ENCODE measurements at places on chromosomes 4 and X.

DNA sequence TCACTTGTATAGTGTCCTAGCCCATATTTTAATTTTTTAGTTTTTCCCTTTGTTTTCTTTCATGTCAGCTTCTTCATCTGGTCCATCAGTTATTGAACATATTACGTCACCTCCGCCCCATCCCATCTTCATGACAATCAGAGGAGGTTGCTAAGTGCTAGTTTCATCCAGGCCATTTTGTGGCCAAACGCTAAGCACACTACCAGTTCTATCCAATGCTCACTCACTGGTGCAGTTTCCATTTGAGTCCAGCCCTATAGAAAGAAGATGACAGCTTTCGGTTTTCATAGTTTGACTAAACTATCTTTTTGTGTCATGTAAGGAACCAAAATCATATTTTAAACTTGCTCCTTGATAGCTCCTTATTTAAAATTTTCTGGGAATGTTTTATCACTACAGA, 304.2 kb downstream of the TENM3 start:
- DNase-seq, result no peak

GRCh38 chrX:45872480-45872879, 671.8 kb upstream of the DIPK2B start:
- DNase-seq, result no peak

- no peak for DNase-seq
Observed at GRCh38 chr4:42015438-42015837, 25.1 kb downstream of the SLC30A9 start.

DNA sequence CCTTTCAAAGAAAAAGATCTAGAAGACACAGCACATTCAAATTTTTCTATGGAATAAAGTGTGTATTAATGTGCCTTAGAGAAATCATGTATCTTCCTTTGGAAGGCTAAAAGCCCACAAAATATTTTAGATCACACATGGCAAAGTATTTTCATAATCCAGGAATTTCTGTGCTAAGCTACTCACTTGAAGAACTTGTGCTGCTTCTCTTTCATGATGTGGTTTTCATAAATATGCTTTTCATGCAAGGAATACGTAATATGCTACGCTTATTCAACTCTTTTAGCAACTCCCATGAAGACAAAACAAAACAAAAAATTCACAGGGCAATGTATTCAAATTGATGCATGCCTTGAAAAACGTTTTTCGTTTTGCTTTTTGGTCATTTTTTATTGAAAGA, 125.6 kb downstream of the ARHGAP24 start:
- no peak for DNase-seq

GRCh38 chr4:94160774-94161173, 46.9 kb upstream of the SMARCAD1 start:
- no peak for DNase-seq

GRCh38 chr4:126733301-126733700, 899.5 kb upstream of the INTU start:
- no peak for DNase-seq

DNA sequence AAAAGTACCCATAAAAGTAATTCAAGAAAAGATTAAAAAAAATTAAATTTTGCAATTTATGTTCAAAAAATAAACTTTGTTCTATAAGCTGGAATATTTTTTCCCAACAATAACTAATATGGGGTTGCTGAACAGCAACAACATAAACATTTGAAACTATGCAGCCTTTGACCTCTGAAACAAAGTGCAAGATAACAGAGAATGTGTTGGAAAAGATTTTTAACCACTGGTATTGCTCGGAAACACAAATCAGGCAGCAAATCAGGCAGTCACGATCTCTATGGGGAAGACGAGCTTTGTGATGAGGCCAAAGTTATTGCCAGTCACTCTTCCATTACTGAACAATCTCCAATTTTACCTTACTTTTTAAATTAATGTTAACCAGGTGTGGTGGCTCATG, 332.1 kb downstream of the PABPC4L start:
- DNase-seq, result no peak

DNA sequence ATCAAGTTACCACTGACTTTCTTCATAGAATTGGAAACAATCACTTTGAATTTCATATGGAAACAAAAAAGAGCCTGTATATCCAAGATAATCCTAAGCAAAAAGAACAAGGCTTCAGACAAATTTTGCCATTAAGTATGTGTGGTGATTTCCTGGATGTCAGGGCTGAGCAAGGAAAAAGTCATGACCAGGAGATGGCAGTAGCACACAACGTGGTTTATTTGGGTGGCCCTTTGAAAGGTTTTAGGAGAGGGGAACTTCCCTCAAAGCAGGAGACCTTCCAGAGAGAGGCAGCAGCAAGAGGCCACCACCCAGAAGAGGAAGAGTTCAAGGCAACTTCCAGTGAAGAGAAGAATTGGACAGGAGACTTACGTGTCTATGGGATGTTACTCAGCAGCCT, 18.1 kb upstream of the ZXDB start:
- DNase-seq, result no peak

GRCh38 chr4:138910914-138911336, 104.7 kb upstream of the NOCT start:
- DNase-seq, result no peak

- no peak for DNase-seq
Observed at GRCh38 chrX:69232945-69233344, 67.7 kb upstream of the PJA1 start.

DNA sequence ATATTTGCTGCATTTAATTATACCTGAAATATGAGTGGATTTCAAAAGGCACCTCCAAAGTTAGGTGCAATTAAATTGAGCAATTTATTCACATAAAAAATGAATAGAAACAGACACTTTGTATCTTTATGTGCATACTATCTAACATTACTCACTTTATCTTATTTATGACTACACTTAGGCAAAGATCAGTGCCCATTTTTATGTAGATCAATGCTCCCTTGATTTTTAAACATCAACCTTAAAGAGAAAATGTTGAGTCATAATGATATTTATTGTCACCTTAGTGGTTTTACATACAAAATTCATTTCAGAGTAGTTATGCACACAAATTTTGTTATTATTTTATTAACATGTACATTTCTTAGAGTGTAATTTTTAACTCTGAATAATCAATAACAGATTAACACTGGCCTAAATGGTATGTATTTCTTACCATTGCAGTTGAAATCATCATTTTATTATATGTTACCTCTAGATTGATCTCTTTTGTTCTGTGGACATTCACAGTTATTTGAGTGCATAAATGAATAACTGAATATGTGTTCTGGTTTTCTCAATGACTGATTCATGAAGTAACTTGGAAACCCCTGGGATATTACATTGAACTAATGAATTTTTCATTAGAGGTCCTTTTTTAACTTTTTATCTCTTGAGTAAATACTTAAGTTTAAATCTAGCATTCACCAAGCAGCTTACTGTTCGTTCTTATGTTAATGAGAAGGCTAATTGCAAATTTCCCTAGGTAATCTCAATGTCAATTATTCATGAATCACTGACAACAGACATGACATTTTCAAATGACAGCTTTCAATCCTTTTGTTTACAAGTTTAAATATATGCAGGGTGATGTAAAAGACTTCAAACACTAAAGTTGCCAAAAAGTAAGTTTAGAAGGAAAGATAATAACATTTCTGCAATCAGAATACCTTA, 1182.0 kb upstream of the PABPC4L start:
- DNase-seq, result no peak

DNA sequence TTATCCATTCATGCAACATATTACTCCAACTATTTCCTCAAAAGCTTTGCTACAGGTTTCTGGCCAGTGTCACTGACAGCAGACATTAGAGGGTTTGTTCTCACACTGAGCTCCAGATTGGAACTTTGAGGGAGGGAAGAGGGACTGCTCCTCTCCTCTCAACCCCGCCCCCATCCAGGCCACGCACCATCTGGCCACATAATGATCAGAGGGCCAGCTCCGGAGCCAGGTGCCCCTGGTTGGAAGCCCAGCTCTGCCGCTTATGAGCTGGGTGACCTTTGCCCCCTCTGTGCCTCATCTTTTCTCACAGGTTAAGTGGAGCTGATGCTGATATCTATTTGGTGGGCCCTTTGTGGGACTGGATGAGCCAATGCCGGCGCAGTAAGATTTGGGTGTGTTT, 55.8 kb downstream of the C4orf50 start:
- no peak for DNase-seq

- no peak for DNase-seq
Observed at GRCh38 chrX:134369576-134369975, 90.4 kb upstream of the HPRT1 start.

- DNase-seq, result no peak
Observed at GRCh38 chr4:13905543-13905942, 278.0 kb upstream of the BOD1L1 start.

DNA sequence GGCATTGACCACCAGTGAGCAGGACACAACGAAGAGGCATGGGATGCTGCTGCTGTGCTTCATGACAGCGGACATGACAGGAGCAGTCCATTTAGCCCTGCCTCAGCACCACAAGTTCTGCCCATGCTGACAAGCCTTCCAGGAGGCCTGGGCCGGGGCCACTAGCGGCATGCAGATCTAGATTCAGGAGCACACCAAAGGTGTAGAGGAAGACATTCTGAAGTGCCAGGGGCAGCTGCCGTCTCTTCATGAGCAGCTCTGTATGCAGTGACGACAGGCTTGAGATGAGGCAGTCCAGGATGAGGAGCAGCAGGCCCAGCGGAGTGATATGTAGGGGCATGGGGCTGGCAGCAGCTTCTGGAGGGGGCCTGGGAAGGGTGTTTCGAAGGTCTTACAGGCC, 38.5 kb upstream of the SLC4A4 start:
- no peak for DNase-seq

DNA sequence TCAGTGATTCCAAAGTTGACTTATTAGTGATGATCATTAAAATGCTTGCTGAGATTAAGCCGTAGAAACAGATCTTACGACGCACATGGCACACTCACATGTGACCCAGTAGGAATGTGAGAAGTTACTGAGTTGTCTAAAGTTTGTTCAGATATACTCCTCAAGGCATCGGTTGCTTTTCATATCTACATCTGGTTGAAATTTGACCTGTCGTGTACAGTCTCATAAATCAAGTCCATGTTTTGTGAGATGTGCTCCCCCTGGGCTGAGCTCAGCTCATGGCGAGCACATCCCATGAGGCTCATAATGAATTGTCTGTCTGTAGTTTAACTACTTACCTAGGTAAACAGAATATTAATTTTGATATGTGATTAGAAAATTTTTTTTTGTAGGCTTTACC, 67.0 kb downstream of the TNIP2 start:
- DNase-seq, result no peak

- no peak for DNase-seq
Observed at GRCh38 chr4:163600727-163601126, 106.2 kb downstream of the TMA16 start.

- DNase-seq, result no peak
Observed at GRCh38 chr4:185205697-185206342, 2.0 kb upstream of the CFAP97 start.

GRCh38 chrX:1378306-1378759, 13.6 kb downstream of the SLC25A6 start:
- no peak for DNase-seq

DNA sequence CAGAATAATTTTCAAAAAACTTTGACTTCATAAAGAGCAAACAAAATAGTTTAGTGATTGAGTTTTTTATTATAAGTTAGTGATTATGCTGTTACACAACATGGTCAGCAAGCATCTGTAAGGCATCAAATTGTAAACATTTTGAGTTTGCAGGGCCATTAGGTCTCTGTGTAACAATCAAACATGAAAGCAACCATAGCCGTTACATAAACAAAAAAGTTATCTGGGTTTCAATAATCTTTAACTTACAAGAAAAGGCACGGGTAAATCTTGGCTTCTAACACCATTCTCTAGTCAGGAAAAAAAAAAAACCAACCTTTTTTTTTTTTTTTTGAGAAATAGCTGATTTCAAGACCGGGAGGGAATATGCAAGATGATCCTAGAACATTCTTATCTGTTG, 1941.1 kb downstream of the PCDH7 start:
- DNase-seq, result no peak

DNA sequence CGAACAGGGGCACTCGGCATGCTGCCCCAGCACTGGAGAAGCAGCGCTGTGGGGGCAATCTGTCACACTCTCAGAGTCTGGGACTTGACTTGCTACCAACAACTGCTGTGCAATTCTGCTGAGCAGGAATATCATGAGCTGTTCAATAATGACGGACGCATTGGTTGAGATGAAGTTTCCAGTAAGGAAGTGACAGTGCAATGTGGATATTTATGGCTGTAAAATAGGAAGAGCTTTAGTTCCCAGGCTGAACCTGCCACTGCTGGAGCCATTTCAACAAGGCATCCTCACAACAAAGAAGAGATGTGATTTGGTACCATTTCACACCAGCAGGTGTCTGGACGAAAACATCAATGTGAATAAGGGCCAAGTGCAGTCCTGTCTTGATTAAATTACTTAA, 24.2 kb downstream of the CHST7 start:
- no peak for DNase-seq

DNA sequence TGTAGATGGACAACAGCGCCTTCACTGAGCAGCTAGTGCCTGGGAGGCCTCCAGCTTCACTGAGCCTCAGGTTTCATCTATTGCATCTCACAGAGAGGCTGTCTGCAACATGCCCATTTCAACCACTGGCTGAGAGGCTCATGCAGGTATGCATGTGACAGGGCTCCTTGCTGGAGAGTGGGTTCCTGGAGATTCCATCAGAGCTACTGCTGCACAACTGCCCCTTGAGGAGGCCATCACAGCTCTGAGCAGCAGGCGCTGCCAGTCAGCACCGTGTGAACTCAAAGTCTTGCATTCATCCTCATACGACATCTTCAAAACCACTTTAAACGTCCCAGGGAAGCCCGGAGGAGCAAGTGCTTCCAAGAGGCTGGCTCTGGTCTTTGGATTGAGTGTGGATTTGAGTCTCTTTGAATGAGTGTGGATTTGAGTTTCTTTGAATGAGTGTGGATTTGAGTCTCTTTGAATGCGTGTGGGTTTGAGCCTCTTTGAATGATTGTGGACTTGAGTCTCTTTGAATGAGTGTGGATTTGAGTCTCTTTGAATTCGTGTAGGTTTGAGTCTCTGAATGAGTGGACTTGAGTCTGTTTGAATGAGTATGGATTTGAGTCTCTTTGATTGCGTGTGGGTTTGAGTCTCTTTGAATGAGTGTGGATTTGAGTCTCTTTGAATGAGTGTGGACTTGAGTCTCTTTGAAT, 8.7 kb downstream of the P2RY8 start:
- DNase-seq, result no peak

DNA sequence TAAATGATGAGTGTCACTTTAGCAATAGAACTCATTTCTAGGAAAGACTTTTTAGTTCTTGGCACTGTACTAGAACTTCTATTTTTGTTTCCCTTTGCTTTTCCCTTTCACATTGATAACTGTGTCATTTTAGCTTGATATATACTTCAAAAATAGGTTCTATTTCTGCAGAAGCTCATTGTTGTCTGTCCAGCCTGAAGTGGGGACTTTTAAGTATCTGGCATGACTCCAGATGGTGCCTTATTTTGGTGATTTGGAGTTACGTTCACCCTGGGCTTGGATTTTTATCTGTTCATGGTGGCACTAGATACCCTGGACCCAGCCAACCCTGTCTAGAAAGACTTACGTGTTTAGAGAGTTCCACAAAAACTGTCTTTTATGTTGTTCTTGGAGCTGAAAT, 3.4 kb downstream of the ABHD18 start:
- no peak for DNase-seq

- no peak for DNase-seq
Observed at GRCh38 chr4:140099983-140100382, 54.0 kb downstream of the MAML3 start.

GRCh38 chr4:16238327-16238726, 12.1 kb upstream of the TAPT1 start:
- DNase-seq, result no peak

- no peak for DNase-seq
Observed at GRCh38 chr4:77187322-77187721, 30.3 kb downstream of the CCNG2 start.

All from activated T-cell treated with anti-CD3 and anti-CD28 coated beads for 24 hours (primary cell).